ENCODE measurements at places on chromosomes 16 and 17.
A peak's percentile ranks its signal among the peaks of the same experiment; 100 is the strongest.

- DNase-seq, result no peak
These were observed 10.2 kb downstream of the RAB11FIP4 start for GRCh38 chr17:31401456-31402254.

DNA sequence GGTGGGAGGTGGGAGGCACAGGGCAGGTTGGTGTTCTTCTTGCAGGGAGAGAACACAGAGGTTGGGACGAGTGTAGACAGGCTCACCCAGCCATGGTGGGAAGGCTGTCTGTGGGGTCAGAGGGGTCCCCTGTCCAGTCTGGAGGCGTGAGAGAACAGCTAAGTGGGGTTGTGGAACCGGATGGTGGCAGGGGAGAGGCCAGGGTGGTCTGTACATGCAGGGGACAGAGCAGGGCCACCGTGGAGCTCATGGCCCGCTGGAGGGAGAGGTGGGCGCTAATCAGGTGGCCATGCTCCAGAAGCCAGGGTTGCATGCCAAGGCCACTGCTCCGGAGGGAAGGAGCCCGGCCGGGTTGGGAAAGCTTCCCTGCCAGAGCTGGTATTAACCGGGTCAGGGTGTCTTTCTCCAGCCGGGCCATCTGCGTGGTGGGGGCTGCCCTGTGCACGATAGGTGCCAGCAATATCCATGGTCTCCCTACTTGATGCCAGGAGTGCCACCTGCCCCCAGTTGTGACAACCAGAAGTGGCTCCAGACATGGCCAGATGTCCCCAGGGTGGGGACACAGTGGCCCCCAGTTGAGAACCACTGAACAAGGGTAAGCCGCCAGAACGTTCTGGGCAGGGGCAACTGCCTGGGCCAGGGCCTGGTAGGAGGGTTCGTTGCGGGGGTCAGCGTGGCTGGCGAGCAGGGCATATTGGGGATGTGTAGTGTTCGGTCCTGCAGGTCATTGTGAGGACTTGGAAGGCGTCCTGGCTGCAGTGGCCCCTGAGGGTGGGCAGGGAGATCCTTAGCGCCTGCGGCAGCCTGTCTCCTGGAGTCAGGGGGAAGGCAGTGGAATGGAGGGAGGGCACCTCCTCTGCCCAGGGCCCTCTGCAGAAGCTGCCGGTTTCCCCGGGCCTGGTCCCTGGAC, 5.1 kb downstream of the SNN start:
- no peak for DNase-seq

- peak; percentile 92 for DNase-seq
These were observed 12.3 kb downstream of the GPR142 start for GRCh38 chr17:74379495-74380085.

- DNase-seq, result no peak
These were observed 14.8 kb upstream of the GPATCH8 start for GRCh38 chr17:44518032-44518431.

GRCh38 chr17:50841277-50841948, 6.0 kb downstream of the WFIKKN2 start:
- DNase-seq, result no peak

DNA sequence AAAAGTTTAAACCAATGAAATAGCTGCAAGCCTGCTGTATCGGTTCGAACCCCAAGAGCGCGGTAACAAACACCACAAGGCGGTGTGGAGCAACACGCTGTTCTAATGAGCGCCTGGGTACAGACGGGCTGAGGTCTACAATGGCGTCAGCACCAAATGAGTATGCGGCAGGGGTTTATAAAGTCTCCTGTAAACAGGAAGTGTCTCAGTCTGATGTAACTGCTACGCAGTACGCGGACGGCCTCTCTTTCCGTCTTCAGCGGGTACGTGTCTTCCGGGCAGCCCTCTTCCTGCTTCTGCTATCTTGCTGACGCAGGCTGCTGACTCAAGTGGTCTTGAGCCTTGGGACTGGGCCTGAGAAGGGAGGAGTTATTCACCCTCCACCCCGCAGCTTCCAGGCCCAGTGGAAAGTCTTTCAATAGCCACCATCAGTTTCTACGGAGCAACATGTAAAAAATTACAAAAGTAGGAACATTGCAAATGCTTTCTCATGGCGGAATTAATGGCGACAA, 40.5 kb upstream of the KCNJ2 start:
- no peak for DNase-seq

- peak; percentile 32 for DNase-seq
These were observed 23.9 kb upstream of the AATK start for GRCh38 chr17:81189670-81190530.

- no peak for DNase-seq
These were observed 69.3 kb downstream of the STXBP4 start for GRCh38 chr17:55037828-55038227.

GRCh38 chr17:77474292-77474988, 333.7 kb downstream of the SEC14L1 start:
- no peak for DNase-seq

DNA sequence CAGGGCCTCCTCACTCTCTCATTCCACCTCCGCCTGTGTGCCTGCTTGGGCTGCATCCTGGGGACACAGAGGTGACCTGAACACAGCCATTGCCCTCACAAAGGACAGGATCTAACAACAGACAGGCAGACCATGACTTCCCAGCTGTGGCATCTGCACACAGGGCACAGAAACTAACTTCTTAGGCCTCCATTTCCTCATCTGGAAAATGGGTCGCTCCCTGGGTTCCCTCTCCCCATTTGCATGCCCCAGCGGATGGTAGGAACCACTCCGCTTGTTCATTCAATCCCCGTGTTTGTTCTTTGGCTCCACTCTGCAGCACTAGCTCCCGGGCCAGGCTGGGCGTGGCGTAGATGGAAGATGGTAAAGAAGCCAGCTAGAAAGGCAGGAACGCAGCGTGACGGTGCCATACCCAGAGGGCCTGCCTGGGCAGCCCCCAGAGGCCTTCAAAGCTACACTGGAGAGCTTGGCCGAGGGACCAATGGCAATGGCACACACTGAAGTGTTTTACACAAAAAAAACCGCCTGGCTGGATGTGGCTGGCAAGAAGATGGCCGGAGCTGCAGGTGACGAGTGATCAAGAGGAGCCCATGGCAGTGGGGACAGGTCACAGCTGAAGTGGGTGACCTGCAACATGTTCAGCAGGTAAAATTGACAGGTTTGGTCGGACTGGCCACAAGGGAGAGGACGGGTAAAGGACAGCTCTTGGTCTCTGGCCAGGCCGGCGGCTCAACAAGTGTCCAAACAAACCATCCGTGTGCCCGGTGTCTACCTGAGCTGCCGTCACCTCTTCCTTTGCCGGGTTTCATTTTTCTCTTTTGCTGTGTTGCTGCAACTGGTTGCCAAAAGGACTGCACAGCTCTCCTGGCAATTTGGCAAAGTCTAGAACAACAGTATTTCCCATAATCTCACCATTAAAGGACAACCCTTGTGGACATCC, 66.9 kb downstream of the SOCS1 start:
- peak; percentile 27 for DNase-seq

GRCh38 chr16:85543536-85543935, 69.6 kb upstream of the GSE1 start:
- DNase-seq, result no peak

DNA sequence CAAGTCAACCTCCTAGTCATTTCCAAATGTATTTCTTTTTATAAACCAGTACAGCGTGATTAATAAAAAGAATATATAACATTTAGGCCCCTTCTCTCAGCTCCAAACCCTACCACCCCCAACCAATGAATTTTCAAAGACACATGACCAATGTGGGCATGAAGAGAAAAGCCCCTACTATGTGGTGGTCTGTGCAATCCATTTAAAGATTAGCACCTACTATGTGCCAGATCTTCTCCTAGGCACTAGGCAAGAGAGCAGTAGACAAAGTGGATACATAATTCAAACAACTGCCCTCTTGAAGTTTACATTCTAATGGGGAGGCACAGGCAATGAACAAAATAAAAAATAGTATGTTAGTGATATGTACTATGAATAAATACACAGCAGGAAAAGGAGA, 19.4 kb downstream of the AXIN2 start:
- no peak for DNase-seq

GRCh38 chr16:81618187-81618586, 160.9 kb upstream of the PLCG2 start:
- no peak for DNase-seq

- no peak for DNase-seq
These were observed 211.2 kb downstream of the RBFOX3 start for GRCh38 chr17:79399610-79400144.

- DNase-seq, result no peak
These were observed 163.5 kb upstream of the CDH11 start for GRCh38 chr16:65285128-65286048.

DNA sequence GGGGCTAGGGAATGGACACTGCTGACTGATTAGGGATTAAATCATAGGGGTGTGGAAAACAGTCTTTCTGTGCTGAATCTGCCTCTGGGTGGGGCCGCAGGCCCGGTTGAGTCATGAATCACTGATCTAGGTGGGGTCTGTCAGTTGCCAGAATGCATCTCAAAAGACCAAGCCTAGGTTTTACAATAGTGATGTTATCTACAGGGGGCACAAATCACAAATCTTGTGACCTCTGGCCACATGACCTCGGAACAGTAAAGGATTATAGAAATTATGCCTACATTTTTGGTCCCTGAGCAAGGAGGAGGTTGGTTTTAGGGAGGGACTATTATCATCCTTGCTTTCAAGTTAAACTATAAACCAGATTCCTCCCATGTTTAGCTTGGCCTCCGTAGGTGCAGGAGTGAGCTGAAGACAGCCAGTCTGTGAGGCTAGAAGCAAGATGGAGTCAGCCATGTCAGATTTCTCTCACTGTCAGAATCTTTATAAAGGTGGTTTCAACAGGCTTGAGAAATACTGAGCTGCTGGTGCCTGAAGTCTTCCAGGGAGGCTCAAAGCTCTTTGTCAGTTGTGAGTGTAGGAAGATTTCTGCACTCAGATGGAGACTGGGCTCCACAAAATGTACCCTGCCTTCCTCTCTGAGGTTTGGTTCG, 12.9 kb downstream of the GNGT2 start:
- DNase-seq, result no peak

DNA sequence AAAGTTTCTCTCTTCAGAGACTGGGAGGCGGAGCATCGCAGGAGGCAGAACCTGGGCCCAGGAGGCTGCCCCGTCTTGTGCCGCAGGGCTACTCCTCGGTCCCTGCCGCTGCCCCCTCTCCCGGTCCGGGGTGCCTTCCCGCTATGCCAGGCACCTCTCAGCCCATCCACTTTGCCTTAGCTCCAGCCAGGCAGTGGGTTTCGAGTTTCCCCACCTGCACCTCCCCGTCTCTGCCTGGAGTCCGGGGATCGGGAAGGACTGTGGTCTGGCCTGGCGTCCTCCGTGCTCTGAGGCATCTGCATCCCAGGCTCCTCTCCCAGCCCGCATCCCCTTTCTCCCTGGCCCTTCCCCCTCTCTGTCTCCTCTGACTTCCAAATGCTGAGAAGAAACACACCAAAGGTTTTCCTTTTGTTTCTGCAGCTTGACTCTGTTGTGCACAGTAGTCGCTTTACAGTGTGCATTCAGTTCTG, 26.8 kb upstream of the PIK3R6 start:
- no peak for DNase-seq

Measured in T47D (cell line).